ENCODE measurements at places on chromosomes 2 and 18.

DNA sequence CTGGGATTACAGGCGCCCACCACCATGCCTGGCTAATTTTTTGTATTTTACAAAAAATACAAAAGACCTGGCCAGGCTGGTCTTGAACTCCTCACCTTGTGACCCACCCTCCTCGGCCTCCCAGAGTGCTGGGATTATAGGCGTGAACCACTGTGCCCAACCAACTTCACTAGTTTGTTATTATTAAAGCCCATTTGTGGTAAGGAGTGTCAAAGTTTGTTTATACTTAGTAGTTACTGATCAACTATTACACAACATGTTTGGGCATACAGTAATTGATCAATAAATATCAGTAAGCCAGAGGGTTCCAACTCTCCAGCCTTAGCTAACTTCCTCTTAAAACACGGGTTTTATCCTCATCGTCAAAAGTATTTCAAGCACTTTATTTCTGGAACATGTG lies 67.5 kb upstream of the ZNG1B start:
- DNase-seq: no peak

- DNase-seq: no peak
These were observed 43.1 kb upstream of the HDAC4 start for GRCh38 chr2:239443666-239444567.

- no peak for DNase-seq
These were observed 110.8 kb upstream of the TRIB2 start for GRCh38 chr2:12605936-12606335.

GRCh38 chr2:226066391-226066790 lies 666.9 kb downstream of the NYAP2 start:
- no peak for DNase-seq

Data from thoracic aorta (tissue), 2 donors.